ENCODE measurements at places on chromosomes 16 and 17. TPM values are rescaled to one million over a fixed set of nuclear protein-coding genes. Genes with fewer than 3 reads are reported as not detected.

DNA sequence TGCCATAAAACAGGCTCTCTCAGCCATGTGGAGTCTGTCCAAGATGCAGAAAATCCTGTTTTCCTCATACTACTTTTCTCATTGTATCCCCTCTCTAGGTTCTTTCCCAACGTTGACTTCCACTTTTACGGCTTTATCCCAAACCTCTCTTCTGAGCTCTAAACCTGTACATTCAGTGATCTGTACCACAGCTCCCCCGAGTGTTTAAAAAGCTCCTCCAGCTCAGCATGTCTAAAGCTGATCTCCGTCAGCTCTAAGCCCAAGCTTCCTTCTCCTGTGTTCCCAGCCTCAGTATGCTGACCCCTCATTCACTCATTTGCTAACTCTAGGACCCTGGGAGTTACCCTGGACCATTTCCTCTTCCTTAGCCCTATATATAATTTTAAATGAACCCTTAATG lies 144.6 kb downstream of the DNAH9 start:
- no peak for DNase-seq

DNA sequence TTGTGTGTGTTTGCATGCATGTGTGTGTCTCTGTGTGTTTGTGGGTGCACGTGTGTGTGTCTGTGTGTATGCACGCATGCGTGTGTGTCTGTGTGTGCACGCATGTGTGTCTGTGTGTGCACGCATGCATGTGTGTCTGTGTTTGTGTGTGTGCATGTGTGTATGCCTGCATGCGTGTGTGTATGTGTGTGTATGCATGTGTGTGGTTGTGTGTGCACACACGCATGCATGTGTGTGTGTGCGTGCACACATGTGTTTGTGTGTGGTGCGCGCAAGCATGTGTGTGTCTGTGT lies 239.9 kb upstream of the TNRC6C start:
- no peak for DNase-seq

DNA sequence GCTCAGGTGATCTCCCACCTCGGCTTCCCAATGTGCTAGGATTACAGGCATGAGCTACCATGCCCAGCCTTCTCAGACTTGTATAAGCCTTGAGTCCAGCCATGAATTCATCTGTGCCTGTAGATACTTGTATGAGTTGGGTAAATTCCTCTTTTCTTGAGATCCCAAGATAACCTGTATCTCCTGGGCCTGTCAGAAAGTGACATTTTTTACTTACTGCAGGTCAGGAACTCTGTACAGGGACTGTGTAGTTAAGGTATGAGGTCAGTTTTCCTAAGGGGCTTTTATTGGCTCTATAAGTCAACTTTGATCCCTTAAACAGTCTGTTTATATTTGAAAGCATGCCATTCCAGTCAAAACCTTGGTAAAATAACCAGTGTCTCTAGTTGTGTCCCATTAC lies 106.3 kb upstream of the HAS3 start:
- DNase-seq = no peak

- DNase-seq = no peak
These were observed 4.2 kb downstream of the CD300LB start for GRCh38 chr17:74527081-74527480.

DNA sequence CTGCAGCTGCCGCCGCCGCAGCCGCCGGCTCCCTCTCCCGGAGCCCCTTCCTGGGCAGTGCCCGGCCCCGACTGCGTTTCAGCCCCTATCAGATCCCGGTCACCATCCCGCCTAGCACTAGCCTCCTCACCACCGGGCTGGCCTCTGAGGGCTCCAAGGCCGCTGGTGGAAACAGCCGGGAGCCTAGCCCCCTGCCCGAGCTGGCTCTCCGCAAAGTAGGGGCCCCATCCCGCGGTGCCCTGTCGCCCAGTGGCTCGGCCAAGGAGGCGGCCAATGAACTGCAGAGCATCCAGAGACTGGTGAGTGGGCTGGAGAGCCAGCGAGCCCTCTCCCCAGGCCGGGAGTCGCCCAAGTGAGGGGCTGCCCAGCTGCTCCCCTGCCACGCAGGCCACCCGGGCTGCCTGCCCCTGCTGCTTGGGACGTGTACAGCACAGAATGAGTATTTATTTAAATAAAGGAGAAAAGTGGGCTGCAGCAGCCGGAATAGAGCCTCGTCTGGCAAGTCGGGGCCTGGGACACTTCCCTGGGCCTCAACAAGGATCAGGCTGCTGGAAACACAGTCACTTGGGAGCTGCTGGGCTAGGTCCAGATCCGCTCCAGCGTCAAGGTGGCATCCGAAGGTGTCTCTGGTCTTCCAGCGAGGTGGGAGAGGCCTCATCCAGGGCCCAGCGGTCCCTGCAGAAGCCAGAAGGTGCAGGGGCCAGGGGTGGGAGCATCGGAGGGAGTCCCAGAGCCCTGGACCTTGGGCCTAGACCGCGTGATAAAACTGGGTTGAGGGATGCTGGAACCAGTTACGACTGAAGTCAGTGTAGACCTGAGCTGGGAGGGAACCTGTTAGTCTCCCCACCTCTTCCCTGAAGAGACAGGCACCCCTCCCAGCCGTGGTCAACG lies 8.8 kb downstream of the TBX2 start:
- no peak for DNase-seq

GRCh38 chr17:48240562-48241130 lies 133.1 kb downstream of the SNX11 start:
- DNase-seq = no peak

GRCh38 chr16:24969071-24969470 lies 46.1 kb downstream of the ARHGAP17 start:
- no peak for DNase-seq

DNA sequence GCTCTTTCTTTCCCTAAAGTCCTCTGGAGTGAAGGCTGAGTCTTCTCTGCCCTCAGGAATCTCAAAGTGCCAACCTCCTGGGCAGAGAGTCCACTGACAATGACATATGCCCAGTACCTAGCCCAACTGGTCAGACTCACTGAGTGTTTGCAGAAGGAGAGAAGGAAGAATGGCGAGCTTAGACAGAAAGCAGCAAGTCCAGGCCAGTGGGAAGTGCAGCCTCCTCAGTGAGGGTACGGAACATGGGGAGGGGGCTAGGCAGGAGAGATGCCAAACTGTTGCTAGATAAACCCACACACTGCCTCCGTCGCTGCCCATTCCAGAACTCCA lies 678 bp downstream of the EXOC7 start:
- DNase-seq = no peak

The TSR1 gene
- total RNA-seq = 16.8 TPM

The NEK8 gene
- 14.0 TPM for total RNA-seq

The ALOX12 gene
- not detected for total RNA-seq

The FAM171A2 gene
- 13.2 TPM for total RNA-seq

The ALOX12B gene
- not detected for total RNA-seq

The FGF11 gene
- 4.3 TPM for total RNA-seq

The RRAD gene
- total RNA-seq = 11.6 TPM

The KRTAP9-4 gene
- total RNA-seq = not detected

The SLC7A5 gene
- total RNA-seq = 1.9 TPM

The MEOX1 gene
- not detected for total RNA-seq

Measured in thyroid gland (tissue), 4 donors.